ENCODE measurements at places on chromosomes 12 and 14.
A peak's percentile ranks its signal among the peaks of the same experiment; 100 is the strongest.

GRCh38 chr12:102702447-102703114 lies 214.5 kb downstream of the PAH start:
- DNase-seq, result peak; percentile 43

GRCh38 chr14:102629808-102630350 lies 37.4 kb downstream of the RCOR1 start:
- DNase-seq, result no peak

DNA sequence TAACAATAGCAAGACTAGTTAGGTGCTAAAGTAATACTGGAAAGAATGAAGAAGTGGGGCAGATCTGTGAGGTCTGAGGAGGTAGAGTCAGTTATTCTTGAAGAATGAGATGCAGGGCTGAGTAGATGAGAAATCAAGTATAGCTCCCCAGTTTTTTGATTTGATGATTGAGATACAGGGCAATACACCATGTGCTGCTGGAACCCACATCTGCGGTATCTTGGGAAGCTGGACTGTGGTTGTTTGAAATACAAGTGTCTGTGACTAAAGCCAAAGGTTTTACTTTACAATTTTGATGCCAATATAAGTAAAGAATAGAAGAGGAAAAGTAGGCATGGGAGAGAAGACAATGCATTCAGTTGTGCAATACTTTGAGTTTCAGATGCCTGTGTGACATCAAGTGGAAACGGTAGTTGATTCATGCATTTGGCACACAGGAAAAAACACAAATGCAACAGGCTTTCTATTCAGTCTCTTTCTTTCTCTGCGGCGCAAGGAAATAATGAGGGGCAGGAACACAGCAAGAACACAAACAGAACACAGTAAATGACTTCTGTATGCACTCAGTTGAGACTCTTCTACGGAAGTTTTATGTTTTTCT lies 190.2 kb upstream of the SLC38A2 start:
- no peak for DNase-seq

DNA sequence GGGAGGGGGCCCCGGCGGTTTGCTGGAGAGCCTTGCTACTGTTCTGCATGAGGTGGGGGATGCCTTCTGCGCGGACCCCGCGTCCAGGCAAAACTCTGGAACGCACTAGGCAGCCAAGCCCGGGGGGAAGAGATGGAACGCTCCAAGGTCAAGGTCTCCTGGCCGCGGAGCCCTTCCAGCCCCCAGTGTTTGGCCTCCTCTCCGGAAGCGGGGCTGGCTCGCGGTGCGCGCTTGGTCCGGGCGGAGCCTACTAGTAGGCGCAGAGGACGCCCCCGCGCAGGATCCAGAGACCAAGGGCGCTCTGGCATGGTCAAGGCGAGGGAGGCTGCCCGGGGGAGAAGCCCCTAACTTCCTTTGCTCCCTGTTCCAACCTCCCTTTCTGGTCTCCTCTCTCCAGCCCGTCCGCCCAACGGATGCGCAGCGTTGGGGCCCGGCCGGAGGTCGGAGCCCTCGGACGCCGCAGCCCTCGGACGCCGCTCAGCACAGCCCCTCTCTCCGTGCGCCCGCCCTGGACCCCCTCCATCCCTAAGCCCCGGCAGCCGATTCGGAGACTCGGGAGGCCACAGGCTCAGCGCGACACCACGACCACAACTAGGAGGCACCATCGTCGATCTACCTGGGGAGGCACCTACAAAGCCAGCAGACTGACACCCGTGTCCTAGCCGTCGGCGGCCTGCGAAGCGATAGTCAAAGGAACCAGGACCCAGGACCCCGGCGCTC lies 669 bp upstream of the KCNK13 start:
- DNase-seq, result peak; percentile 8

DNA sequence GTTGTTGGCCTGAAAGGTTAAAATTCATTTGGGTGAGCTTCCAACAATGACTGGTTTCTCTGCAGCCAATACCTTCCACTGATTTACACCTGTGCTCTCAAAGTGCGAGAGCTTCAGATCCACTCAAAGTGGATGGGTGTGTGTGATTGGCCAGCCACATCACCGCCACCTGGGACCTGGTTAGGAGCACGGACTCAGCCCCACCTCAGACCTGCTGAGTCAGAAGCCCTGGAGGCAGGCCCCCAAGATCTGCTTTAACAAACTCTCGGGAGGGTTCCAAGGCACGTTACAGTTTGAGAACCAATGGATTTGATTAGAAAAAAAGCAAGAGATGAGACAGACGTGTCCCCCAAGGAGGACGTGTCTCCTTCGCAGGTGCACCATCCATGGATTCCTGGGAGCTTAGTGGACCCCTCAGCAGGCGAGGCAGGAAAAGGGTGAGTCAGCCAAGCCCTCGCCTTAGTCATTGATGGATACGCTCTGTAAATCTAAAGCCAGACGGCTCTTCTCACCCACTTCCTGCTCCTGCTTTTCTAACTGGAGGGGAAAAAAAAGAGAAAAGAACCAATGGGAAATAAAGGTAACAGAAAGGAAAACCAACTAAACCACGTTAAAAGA lies 24.5 kb downstream of the FZD10 start:
- DNase-seq, result no peak

- peak; percentile 15 for DNase-seq
Measured at GRCh38 chr12:110775997-110776396, 33.3 kb upstream of the PPP1CC start.

DNA sequence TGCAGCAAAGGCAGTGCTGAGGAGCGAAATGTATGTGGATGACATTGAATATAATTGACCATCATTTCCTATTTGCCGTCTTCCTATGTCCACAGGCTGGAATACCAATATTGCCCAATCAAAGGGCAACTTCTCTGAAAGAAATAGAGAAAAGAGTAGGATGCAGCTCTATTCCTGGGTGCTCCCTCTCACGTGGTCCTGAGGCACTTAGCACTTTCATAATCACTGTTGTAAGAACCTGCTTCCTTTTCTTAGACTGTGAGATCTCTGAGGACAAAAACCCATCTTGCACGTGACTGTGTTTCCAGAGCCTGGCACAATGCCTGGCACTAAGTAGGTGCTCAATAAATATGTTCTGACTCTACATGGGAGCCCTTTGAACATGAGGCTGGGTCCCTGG lies 122.7 kb upstream of the CPM start:
- DNase-seq, result no peak

DNA sequence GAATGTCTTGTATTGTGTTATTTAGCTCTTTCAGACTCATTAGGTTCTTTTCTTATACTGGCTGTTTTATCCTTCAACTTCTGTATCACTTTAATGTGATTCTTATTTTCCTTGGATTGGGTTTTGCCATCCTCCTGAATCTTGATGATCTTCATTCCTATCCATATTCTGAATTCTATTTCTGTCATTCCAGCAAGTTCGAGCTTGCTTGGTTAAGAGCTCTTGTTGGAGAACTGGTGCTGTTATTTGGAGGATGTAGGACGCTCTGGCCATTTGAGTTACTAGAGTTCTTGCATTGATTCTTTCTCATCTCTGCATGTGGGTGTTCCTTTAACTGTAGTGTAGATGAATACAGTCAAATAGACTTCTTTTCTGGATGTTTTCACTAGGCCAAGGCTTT lies 142.3 kb upstream of the SLC38A2 start:
- DNase-seq, result no peak

- DNase-seq, result no peak
Measured at GRCh38 chr12:128938886-128939285, 85.6 kb downstream of the GLT1D1 start.

GRCh38 chr12:461425-461824 lies 1.7 kb downstream of the B4GALNT3 start:
- no peak for DNase-seq

GRCh38 chr14:84453307-84453950 lies 1076.5 kb upstream of the FLRT2 start:
- no peak for DNase-seq

DNA sequence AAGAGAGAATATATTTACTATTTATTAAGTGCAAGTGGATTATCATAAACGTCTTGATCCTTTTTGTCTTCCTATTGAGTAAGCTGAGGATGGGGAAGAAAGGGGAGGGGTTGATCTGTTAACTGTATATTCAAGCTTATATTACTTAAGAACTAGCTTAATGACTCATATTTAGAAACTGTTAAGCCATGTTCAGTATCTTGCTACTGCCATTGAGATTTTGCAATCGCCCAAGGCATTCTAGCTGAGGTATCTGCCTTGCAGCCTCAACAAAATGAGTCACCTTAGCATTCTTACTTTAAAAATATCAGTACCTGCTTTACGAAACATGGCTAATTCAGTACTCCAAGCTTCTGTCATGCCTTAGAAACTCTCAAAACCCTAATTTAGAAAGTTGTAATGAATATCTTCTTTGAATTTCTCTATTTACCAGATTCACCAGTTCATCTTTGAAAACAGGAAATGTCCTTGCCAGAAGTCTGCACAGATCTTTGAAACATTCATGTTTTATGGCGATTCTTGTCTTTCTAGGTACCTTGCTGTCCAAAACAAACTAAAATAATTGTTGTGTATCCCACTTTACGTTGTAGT lies 76.1 kb downstream of the ALG10B start:
- DNase-seq, result peak; percentile 34

GRCh38 chr14:68840454-68840853 lies 47.6 kb upstream of the ZFP36L1 start:
- DNase-seq, result peak; percentile 59

DNA sequence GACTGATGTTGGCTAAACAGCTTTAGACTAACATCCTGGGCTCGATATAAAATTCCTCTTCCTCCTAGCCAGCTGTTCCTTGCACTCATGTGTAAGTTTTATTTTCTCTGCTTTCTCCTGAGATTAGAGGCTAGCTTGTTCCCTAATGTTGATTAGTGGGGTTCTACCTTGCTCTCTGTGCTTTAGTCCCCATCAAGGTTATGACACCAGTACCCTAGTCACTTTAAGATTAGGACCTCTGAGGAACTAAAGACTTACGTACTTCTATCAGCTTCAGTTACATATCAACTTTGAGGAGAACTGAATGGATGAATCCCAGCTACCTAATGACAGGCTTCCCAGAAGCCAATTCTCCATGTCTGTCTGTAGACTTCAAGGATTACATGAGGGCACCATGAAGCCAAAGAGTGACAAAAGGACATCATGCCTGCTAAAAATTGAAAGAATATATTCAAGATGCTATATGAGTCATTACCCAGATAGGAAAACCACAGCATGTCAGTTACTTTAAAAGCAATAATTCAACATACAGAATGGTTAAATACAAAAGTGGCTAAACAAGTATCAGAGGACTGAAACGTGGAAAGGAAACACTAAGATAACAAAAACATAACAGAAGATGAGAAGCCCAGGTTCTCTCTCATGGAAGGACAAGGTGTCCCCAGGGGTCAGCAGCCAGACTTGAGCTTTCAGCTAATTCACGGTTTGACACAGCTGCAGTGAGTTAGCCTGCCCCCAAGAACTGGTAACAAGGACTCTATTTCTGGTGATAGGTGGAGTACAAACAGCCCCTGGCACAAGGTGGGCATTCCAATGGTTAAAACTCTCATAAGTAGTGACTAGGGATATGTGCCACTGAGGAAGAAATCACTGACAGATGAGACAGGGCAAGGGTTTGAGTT lies 20.4 kb downstream of the ADAM20 start:
- DNase-seq, result peak; percentile 59

DNA sequence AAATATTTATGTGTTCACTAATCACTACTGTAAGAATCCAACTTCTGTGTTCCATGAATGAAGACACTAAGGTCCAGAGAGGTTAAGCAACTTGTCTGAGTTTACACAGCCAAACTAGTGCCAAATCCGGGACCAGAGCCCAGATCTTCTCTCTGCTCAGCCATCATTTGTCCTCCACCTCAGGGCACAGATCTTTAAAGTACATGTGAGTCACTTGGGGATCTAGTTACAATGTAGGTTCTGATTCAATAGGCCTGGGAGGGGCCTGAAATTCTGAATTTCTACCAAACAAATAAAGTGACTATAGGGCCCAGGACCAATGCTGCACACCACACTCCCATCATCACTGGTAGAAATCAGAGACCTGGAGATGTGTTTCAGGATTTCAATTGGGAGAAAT lies 162.9 kb downstream of the GXYLT1 start:
- no peak for DNase-seq

GRCh38 chr14:89365061-89365801 lies 51.8 kb downstream of the FOXN3 start:
- DNase-seq, result peak; percentile 87

DNA sequence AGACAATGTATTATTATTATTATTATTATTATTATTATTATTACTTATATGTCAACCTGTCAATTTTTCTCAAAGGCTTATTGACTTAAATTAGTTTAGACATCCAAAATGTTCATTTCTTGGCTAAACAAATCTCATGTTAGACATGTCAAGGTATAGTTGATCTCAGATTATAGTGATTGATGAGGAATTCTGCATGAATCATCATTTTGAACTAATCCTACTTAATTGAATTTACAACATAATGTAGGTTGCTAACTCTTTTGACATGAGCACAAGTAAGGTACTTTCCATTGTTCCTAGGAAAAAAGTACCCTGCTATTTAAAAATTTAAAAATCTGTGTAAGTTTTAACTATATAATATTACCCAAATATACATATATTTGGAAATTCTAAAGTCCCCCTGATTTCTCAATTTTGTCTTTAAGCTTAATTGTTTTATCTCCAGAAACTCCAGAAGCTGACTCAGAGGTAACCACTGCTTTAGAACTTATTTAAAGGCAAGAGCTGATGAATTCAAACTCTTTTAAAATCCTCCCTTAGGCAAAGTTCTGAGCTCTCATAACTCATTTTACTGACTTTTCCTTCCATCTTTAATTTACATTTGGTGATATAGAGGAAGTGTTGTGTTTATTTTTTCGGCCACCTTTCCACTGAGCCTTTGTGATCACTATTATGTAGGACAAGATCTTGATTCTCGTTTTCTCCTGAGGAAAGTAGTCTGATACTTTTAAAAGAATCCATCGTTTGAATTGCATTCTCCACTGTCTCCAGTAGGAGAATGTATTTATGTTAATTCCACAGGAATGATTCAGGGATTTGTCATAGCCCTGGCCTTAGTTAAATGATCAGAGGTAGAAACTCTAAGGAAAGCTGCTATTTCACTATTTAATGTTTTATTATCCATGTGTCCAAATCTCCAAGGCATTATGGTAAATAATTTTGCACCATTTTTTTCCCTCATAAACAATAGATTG lies 1304.5 kb downstream of the AACS start:
- DNase-seq, result no peak

DNA sequence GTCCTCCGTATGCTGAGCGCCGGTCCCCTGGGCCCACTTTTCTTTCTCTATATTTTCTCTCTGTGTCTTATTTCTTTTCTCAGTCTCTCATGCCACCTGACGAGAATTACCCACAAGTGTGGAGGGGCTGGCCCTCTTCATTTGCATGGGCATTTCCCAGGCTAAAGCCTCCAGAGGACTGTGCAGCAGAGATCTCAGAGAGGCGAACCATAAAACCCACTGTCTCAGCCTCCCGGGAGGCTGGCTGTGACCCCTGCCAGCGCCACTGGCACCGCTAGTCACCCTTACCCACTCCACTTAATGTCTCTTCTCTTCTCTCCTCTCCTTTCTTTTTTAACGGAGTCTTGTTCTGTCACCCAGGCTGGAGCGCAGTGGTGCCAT lies 7.1 kb upstream of the SERPINA9 start:
- no peak for DNase-seq

GRCh38 chr14:88729159-88729558 lies 63.6 kb downstream of the EML5 start:
- no peak for DNase-seq
